ENCODE measurements at places on chromosomes 6 and 20. TPM values are rescaled to one million over a fixed set of nuclear protein-coding genes. Genes with fewer than 3 reads are reported as not detected.

The SLC17A9 gene
- 18.2 TPM for total RNA-seq

The OLIG3 gene
- total RNA-seq, result not detected

The CRNKL1 gene
- total RNA-seq, result 21.0 TPM

The EMILIN3 gene
- not detected for total RNA-seq

The LRRC73 gene
- 0.33 TPM for total RNA-seq

The PRDM1 gene
- 28.9 TPM for total RNA-seq

The DEF6 gene
- 219 TPM for total RNA-seq

The EFCAB8 gene
- total RNA-seq, result 0.18 TPM
